ENCODE measurements at places on chromosomes 2 and 18.
A peak's percentile ranks its signal among the peaks of the same experiment; 100 is the strongest.

- DNase-seq = no peak
These were observed 77.1 kb upstream of the SLC39A10 start for GRCh38 chr2:195579776-195580555.

- no peak for DNase-seq
These were observed 46.7 kb downstream of the SMAD7 start for GRCh38 chr18:48904091-48904490.

DNA sequence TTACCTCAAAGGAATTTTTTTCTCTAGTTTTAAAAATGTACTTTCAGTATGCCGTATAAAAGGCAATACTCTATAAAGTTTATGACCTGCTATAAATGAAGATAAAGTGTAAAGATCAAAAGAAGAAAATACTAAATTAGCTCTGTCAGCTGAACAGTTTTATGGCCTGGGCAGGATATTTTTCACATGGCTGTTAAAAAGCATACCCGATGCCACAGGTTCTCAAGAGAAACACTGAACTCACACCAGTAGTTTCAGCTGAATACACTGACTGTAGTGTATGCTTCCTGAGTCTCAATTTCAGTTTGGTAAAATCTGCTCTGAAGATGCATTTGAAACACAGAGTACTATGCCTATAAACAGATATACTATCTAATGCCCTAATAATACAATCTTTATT lies 126.0 kb downstream of the PIGN start:
- DNase-seq = no peak

DNA sequence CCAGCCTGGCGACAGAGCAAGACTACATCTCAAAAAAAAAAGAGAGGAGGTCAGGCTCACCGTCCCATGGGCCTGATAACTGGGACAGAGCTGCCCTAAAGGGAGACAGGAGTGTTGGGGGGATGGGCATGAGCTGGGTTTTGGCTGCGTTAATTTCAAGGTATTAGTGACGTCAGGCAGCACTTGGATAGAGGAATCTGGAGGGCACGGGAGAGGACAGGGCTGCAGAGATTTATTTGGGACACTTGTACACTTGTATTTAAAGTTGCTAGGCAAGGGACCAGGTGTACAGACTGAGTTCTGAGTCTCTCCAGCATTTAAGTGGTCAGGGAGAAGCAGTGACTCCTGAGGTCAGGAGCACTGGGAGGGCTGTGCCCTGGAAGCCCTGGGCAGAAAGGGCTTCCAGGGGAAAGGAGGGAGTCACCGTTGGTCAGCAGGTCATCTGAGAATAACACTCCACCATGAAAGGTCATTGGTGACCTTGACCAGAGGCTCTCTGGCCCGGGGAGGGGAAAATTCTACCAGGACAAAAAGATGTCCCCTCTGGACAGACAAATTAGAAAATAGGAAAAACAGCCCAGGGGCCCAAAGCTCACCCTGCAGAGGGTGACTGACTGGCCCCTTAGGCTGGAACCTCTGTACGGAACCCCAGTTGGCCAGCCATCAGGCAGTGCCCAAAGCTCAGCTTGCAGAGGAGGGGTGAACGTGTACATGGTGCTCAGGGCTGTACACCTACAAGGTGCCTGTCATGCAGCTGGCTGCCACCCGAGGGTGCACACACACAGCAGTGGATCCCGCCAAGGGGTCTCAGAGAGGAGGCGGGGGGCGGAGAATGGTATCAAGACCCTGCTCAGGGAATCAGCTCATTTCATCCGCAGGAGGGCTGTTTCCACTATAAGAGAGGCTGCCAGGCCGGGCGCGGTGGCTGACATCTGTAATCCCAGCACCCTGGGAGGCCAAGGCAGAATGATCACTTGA lies 23.0 kb upstream of the CNNM3 start:
- DNase-seq = no peak

DNA sequence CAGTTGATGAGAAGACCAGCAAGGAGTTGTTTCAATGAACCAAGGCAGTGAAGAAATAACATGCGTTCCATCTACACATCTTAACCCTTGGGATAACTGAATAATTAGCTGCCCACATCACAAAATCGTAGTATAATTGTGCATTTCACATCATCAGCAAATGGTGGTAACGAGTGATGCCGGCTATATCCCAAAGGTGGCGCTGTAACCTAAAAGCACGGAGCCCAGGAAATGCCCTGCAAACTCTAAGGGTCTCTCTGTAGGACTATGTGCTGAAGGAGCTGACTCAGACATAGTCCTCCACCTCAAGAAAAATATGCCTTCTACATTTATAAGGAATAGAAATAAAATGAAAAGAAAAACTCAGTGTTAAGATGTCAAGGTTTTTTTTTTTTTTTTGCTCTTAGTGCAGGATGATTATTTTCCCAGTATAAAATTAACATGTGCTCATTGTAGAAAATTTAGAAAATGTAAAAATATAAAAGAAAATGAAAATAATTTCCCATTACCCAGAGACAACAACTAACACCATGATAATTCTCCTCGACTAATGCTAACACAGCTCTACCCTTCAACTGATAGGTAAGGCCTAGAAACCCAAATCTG lies 23.1 kb upstream of the DSG3 start:
- peak; percentile 33 for DNase-seq

GRCh38 chr18:74868461-74868860 lies 270.8 kb downstream of the ZNF407 start:
- DNase-seq = no peak

Measured in H4 (cell line).